HFF-Myc (cell line): ENCODE measurements at places on chromosomes 13 and 19.
A peak's percentile ranks its signal among the peaks of the same experiment; 100 is the strongest.

DNA sequence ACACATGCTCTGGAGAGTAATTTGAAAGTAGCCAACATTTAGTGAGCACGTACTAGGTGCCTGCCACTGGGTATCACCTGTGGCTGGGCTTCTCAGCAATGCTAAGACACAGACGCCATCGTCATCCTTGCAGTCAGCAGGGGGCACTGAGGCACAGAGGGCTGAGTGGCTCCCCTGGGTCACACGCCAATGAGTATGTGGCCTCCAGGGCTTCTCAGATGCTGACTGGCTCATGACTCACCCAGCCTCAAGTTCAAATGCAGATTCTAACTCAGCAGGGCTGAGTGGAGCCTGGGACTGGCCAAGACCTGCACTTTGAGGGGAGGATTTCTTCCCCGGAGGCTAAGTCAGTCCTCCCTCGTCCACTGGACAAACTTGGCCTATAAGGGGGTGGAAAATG is 115.1 kb upstream of the CACNA1A start:
- peak; percentile 77 for DNase-seq

DNA sequence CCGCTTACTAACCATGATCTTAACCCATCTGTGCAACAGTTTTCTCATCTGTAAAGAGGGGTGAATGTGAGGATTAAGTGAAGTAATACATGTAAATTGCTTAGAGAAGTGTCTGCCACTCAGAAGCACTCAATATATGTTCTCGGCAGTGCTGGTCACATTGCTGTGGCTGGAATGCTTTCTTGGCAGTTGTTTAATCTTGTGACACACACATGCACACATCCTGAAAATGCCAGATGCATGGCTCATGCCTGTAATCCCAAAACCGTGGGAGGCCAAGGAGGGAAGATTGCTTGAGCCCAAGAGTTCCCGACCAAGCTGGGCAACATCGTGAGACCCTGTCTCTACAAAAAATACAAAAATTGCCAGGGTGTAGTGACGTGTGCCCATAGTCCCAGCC is 4.9 kb upstream of the DMKN start:
- DNase-seq: peak; percentile 70

- no peak for DNase-seq
Observed at GRCh38 chr19:5913739-5914357, at the start of gene CAPS. Gene CAPS, plus strand, starts transcription at chr19:5914254. Its CDS starts 153 bp downstream, at chr19:5914407.

GRCh38 chr13:112616586-112617362 is 28.8 kb upstream of the TUBGCP3 start:
- no peak for DNase-seq

- DNase-seq: no peak
Observed at GRCh38 chr13:40403509-40404241, 262.8 kb downstream of the FOXO1 start.

DNA sequence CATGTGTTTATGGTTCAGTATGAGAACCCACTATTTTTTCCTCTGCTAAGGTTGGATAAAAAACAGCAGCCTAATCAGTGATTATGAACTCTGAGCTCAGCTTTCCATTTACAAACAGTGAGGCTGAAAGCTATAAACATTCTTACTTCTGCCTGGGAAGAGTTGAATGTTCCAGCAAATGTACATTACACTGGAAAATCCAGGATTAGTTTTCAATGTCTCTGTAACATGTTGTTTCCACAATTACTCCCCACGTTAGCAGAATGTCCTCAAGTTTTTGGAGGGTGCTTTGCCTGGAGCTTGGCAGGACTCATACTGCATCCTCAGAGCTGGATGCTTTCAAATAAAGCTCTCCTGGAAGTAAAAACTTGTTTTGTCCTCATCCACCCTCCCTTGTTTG is 150.4 kb downstream of the POSTN start:
- DNase-seq: no peak

- no peak for DNase-seq
Observed at GRCh38 chr19:1154731-1155351, 19.2 kb downstream of the SBNO2 start.

DNA sequence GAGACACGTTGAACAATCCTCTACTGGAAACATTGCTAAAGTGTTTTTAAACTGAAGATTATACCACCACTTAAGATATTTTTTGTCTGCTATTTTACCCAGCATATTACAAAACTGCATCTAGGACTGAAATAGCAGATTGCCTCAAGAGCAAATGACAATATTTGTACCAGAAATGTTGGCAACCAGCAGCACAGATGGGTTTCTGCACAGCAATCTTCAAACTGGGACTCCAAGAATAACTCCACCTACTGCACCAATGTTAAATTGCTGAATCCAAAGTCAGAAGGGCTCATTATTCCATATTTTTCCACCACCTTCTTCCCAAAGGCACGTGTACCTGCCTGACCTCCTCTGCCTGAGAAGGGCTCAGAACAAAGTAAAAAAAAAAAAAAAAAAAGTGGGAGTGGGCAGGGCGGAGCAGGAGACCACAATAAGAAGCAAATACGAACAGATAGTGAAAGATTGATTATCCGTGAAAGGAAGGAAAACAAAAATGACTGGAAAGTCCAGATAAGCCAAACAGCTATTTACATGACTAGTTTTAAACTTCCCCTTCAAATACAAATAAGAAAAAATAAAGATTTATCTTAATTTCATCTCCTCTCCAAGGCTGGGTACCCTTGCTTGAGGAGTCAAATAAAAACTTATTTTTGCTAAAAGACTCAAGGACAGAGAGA is 79.4 kb downstream of the FOXO1 start:
- no peak for DNase-seq

- DNase-seq: no peak
Observed at GRCh38 chr13:52169839-52170238, 10.4 kb upstream of the NEK3 start.

DNA sequence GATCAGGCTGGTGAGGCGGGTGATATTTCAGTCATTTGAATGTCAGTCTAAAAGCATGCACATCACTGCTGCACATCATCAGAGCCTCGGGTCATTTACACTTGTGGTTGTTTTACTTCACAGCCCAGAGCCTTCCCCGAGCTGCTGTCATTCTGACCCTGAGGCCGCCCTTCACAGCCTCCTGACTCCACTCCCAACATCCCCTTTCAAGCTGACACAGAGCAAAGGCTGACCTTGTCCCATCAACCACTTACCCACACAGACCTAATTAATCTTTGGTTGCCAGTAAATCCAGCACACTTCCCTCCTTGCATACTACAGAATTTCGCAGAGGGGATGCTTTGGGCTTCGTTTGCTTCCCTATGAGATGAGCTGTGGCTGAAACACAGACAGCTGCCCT is 528.1 kb downstream of the DIAPH3 start:
- DNase-seq: no peak

DNA sequence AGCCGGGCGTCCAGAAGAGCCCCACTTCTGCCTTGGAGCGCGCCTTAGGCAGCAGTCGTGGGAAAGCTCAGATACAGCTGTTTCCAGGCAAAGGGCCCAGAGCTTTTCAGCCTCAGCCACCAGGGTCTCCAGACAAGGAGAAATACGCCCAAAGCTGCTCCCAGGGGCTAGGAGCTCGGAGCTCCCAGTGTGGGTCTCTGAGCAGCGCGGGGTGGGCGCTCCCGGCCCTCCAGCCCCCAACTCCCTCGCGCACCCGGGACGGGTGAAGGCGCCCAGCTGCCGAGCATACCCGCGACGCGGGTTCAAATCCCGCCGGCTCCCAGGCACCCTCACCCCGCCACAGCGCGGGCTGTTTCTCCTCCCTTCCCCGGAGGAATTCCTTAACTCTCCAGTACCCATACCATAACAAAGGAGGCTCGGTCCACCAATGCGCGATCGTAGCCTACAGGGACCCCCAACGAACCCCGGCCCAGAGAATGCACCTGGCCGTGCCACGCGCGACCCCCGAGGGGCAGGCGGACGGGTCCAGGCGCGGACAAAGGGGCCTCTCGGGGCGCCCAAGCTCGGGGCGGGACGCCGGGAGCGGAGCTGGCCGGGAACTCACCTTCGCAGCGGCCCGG is 507 bp downstream of the COL4A1 start:
- no peak for DNase-seq

- DNase-seq: no peak
Observed at GRCh38 chr13:107832500-107833100, 382.7 kb downstream of the LIG4 start.

DNA sequence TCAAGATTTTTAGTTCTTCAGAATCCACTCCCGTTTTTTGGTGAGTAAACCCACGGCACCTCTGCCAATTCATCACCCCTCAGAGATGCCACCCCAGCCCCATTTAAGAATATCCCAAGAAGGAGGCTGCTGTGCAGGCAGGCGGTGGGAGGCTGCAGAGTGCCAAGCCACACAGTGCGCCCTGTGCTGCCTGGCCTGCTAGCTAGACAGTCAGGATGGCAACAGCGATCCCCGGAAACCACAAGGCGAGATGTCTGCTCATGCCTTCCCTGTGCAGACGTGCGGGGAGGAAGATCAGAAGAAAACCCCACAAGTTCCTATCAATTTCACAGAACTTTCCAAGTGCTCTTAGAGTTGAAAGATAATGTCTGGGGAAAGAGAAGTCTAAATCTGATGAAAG is 64.8 kb upstream of the GPR183 start:
- DNase-seq: no peak

GRCh38 chr13:27194895-27195764 is 23.5 kb upstream of the USP12 start:
- peak; percentile 78 for DNase-seq

- DNase-seq: no peak
Observed at GRCh38 chr13:50030315-50030714, 15.1 kb downstream of the KCNRG start.

GRCh38 chr19:51127755-51128154 is 3.0 kb downstream of the SIGLEC9 start:
- DNase-seq: no peak

- no peak for DNase-seq
Observed at GRCh38 chr13:23574421-23575145, 4.4 kb downstream of the TNFRSF19 start.

- no peak for DNase-seq
Observed at GRCh38 chr19:45472563-45473366, 5.0 kb downstream of the FOSB start.

- DNase-seq: no peak
Observed at GRCh38 chr13:77184455-77184854, 142.4 kb downstream of the MYCBP2 start.

- no peak for DNase-seq
Observed at GRCh38 chr13:30872276-30872594, 33.8 kb upstream of the MEDAG start.

DNA sequence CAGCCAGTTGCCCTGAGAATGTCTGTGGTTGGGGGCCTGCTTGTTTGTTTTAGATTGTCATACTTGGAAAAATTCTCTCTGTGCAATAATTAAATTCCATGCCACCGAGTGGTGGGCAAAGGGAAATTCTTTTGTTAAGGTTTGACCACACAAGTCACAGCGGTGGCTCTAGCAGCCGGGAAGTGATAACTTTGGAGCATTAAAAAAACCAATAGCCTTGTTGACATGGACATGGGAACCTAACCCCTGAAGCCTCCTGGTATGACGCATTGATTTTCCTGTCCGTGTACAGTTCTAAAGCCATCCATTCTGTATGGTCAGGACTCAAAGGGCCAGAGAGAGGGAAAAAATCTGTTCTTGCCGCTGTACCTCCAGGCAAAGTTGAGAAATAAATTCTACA is 384.9 kb upstream of the ZNF507 start:
- DNase-seq: no peak

DNA sequence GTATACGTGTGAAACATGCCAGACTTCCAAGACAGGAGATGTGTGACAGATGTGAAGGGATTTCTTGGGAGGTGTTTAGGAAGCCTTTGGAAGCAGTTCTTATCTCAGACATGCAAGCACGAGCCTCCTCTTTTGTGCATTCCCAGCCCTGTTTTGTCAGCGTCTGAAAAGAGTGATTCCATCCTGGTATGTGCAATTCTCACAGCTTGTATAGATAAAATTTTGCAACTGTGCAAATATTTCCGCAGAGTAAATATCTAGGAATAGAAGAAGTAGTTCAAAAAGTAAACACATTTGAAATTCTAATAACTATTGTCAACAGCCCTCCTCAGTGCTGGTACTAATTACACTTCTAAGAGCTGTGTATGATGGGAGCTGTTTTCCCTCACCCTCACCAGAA is 72.3 kb upstream of the C1QTNF9B start:
- DNase-seq: no peak

DNA sequence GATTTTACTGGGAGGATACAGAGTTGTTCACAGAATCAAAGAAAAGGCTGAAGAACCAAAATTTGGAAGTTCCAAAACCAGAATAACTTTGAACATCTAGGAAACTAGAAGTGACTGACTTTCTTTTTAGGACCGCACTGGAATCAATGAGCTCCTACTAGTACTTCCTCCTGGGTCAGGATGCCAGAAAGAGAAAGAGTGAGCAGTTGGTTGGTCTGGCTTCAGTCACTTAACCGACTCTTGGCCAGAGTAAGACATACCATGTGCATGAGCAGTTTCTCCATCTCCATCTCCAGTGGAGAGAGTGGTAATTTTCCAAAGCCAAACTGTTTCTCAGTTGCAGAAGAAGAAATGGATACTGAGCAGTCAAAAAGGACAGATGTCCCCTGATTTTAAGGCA is 27.1 kb upstream of the MTUS2 start:
- DNase-seq: peak; percentile 31

DNA sequence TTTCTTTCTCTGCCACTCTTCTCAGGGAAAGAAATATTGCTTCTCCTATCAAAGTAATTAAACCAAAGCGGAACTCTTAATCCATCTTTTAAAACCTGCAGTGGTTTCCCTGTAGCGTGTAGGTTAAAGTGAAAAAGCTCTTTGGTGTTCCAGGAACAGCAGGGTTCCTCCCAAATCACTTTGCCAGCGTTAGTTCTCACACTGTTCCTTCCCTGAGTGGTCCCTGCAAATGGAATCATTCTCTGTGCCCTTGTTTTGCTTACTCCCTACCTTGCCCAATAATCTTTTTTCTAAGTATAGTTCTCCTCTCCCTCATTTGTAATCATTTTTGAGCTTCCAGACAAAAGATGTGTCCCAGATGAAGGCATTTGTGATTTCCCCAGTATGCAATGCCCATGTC is 207.5 kb downstream of the HS6ST3 start:
- no peak for DNase-seq

- no peak for DNase-seq
Observed at GRCh38 chr13:39577838-39578491, 25.0 kb downstream of the LHFPL6 start.

DNA sequence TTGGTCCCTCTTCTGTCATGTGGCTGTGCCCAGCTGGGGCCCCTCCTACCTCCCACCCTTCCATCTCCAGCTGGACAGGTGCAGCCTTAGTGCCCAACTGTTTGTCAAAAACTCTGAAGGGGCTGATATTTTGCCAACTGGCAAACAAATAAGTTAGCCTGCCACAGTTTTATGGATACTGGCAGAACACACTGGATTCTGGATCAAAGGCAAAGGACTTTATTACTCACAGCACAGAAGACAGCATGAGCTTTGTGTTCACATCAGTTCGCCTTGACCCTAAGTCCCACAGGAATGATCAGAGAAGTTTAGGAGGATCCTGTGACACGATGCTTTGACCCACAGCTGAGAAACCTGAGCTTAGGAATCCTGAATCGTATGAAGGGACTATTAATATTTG is 16.4 kb downstream of the KLK2 start:
- no peak for DNase-seq
